ENCODE measurements at places on chromosomes 1 and 21.
A peak's percentile ranks its signal among the peaks of the same experiment; 100 is the strongest.

GRCh38 chr1:221708076-221708571, 33.8 kb downstream of the DUSP10 start:
- no peak for DNase-seq

DNA sequence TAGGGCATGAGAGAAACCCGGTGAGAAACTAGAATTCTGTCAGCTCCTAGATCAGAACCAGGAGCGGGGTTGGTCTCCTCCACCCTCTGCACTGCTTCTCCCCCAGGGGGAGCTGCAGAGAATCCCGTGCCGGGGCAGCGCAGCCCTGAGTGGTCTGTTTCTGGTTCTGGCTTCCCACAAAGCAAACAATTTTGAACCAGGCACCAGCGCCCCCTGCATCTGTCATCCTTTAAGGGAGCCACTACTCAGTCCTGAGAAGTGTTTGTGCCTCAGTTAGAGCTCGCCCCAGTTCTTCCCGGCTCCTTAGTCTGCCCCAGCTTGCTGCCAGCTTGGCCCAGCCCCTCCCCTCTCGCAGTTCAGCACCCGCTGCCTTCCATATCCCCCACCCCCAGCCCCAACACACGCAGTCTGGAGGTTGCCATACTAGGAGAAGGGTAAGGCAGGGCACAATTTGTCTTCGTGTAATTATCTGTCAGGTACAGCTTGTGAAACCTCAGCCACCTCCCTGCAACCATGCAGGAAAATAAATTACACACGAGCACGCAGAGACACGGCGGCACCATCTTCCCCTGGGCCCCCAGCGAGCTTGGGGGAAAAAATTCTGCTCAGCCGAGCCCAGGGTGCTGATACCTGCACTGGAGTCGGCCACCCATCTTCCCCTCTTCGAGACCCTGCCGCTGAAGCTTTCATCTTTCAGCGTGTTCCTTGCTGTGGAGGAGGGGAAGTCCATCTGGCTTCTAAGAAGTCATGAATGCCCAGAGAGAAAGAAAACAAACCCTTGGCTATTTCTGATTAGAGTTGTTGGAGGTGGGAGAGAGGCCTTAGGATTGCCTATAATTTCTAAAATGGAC, 62.6 kb upstream of the CD1D start:
- peak; percentile 58 for DNase-seq

DNA sequence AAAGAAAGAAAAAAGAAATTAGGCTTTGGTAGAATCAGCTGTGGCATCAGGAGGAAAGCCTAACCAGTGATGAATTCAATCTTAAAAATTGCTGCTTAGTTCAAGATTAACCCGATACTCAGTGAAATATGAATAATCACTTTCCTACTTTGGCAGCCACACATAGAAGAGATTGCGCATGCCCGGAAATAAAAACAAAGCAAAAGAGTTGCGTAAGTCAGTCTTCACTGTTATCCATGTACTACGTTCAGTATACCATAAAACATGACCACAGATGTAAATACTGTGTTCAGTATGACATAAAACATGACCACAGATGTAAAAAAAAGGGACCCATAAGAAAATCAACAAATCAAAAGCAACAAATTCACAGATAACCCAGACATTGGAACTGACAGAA, 19.2 kb downstream of the CD1D start:
- DNase-seq: no peak

GRCh38 chr1:77956464-77956863, 22.4 kb downstream of the FUBP1 start:
- DNase-seq: no peak

DNA sequence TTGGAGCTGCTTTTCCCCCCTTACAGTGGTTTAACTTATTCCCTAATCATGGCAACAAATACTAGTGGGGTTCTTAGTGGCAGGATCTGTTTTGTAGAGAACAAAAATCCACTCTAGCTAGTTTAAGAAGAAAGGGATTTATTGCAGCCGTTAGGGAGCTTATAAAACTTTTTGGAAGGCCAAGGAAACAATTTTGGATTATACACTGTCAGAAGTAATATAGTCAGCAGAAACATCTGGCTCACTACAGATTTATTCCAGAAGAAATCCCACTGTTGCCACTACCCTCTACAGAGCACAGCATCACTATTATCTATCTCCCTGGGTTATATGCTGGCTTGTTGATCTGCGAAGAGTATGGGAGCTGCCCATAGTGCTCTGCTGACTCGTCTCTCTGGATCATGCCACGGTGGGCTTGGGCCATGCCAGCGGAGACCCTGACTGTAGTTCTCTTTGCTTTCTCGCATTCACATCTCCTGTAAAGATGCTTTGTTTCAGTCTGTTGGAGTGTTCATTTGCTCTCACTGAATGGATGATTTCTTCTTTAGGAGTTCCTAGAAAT, 107.5 kb downstream of the ODF2L start:
- DNase-seq: no peak

DNA sequence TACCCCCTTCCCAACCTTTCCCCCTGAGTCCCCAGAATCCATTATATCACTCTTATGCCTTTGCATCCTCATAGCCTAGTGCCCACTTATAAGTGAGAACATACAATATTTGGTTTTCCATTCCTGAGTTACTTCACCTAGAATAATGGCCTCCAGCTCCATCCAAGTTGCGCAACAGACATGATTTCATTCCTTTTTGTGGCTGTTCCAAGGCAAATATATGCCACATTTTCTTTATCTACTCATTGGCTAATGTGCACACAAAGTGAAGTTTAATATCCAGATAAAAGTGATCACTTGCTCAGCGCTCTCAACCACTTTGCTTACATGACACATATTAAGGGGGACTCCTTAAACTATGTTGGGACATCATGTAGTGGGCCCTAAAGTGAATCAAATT, 72.4 kb upstream of the TIAM1 start:
- DNase-seq: peak; percentile 53

GRCh38 chr1:117818456-117818855, 111.0 kb downstream of the GDAP2 start:
- peak; percentile 61 for DNase-seq

- DNase-seq: peak; percentile 95
These were observed 5.0 kb upstream of the CTTNBP2NL start for GRCh38 chr1:112390775-112391602.

DNA sequence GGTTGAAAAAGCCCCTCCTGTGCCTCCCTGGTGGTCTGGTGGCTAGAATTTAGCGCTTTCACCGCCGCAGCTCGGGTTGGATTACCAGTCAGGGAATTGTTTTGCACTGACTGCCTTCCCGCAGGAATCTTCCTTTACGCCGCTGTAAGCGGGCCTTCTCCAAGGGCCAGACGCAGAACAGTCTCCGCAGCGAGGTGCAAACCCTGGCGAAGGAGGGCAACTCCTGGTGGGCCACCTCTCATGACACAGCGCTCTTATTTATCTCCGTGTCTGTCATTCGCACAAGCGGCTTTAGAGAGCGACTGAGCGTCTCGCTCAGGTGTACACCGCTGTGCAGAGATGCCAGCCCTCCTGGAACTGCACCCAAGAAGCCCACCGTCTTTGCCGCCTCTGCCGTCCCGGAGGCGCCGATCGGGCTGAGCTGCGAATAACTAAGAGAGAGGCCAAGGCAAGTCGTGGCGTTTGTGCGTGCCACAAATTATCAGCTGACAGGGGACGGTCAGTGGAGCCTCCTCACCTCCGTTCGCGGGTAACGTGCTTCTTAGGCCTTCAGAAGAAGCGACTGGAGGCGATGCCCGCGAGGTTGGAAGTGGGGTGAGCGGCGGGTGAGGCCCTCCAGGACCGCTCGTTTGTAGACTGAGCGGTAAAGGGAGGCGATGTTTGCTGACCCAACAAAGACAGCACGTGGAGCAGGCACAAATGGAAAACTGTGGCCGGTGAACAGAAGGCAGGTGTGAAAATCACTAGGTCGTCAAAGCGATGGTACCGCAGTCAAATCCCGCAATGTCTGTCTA, 93.5 kb downstream of the PRKAB2 start:
- DNase-seq: no peak

- DNase-seq: peak; percentile 83
These were observed at the start of gene EPHA2 for GRCh38 chr1:16155537-16156410. EPHA2 (minus strand) TSS chr1:16156069; CDS start chr1:16155932, 137 bp downstream.

DNA sequence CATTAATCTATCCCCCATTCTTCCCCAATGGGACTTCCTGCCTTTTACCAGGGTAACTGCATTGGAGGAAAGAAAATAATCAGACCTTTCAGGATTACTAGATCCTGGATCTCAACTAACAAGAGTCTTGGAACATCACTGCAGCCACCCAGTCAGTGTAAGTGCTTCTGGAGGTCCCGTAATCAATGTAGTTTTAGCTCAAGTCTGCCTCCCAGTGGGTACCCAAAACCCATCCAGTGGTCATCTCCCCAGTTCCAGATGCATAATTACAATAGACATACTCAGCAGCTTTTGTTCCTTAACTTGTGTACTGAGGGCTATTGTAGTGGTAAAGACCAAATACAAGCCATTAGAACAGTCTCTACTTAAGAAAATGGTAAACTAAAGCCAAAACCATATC, 319.1 kb downstream of the GPATCH2 start:
- DNase-seq: peak; percentile 33

DNA sequence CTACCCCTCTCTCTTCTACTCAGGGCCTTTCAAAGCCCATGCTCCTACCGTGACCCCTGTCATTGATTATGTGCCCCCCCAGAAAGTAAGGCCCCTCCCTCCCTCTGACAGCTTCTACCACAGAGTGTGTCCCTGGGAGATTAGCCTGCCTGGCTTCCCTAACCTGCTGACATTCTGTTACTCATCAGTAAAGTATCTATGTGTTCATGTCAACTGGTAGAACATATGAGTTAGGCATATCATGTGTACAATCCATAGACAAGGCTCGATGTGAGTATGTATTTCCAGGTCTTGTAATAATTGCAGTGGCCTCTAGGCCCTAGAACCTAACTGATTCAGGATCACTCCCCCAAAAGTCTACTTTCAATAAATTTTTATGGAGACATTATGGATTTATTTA, 120.0 kb downstream of the GIPC2 start:
- DNase-seq: no peak

GRCh38 chr1:180586671-180587155, 27.9 kb downstream of the OVAAL start:
- DNase-seq: peak; percentile 15

DNA sequence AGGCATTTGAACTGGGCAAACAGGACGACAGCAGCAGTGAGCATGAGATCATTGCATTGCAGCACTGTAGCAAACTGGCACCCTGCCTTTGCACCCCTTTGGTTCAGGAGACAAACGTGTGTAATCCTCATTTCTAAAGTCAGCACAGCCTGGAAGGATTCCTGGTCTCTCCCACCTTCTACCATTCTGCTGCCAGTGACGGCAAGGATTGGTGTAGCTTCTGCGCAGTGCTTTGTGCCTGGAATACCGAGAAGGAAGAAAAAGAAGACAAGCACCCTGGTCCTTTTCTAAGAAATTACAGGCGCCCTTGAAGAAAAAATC, 805.3 kb downstream of the USP25 start:
- DNase-seq: peak; percentile 95

DNA sequence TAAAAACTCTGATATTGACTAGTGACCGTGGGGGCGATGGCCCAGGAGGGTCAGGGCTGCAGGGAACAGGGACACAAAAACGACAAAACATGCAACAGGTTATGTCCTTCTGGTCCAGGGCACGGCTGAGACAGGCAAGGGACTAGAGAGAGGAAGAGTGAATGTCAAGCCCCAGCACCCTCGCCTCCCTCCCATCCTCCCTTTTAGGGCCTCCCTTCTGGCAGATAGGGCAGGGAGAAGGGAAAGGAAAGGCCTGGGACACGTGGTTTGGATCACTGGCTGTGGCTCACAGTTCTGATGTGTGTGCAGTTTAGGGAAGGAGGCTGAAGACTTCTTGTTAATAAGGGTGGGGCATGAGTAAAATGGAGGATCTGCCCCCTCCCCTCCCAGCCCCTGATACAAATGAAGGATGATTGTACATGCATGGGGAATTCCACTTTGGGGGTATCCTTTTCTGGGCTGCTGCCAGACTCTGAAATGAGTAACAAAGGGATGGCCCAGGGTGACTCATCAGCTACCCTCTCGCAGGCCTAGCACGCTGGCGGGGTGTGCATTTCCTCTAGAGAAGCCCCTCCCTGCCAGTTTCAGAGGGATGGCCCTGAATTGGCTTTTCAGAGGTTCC, 14.2 kb downstream of the CAPN2 start:
- peak; percentile 97 for DNase-seq

GRCh38 chr1:7576946-7577657, 194.0 kb upstream of the VAMP3 start:
- peak; percentile 8 for DNase-seq

- DNase-seq: no peak
These were observed 81.2 kb downstream of the PCSK9 start for GRCh38 chr1:55120538-55120937.

DNA sequence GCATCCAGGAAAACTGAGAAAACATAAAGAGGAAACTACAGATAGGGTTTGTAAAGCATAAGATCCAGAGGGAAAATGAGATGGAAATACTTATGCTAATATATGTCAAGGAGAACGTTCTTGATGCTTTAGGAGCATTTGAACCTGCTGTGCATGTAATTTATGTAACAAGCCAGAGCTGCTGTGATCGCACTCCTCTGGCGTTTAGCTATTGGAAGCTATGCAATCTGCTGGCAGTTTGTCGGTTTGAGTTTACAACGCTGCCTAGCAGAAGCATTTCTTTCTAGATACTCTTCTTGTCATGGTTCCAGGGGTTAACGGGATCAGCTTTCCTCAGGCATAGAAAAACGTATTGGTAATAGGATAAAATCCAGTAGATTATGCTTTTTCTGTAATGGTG, 182.7 kb downstream of the KCNH1 start:
- DNase-seq: no peak

- DNase-seq: peak; percentile 15
These were observed 26.2 kb upstream of the C1orf105 start for GRCh38 chr1:172394141-172394751.

DNA sequence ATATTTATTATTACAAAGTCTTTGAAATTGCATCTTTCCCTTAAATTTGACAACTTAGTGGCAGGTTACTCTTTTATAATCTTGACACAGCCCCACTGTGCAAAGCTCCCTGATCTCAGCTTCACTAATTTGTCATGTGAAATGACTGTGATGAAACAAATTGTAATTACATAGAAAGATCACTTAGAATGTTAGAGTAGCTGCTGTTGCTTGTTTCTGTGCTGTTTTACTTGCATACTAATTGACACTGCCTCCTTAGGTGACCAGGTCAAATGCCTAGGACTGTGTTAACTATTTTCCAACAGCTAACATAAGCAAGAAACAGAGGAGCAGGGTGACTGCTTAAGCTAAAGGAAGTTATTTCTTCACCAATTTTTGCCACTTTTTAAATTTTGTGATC, 211.3 kb downstream of the ZNF326 start:
- DNase-seq: no peak
